ENCODE measurements at places on chromosomes 4 and X.

DNA sequence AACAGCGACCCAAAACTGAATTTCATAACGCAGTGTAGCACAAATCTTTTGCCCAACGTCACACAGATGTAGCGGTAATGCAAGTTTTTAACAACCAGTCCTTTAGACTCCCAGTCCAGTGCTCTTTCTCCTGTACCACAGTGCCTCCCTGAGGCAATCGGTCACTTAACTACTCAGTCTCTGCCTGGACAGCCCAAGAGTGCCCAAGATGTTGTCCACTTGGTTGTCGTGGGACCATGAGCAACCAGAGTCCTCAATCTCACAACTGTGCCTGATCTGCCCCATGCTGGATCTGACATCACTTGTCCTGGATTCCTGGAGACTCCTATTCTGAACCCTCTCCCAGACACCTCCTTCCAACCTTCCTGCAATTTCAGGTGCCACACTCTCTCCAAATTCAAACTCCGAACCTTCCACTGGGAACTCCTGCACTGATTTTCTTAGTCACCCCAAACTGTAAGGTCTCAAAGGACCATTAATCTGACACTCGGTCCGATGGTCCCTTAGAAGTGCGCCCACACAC is 702 bp downstream of the MMGT1 start:
- DNase-seq = no peak

GRCh38 chr4:152626790-152627189 is 53.0 kb downstream of the TMEM154 start:
- DNase-seq = no peak

DNA sequence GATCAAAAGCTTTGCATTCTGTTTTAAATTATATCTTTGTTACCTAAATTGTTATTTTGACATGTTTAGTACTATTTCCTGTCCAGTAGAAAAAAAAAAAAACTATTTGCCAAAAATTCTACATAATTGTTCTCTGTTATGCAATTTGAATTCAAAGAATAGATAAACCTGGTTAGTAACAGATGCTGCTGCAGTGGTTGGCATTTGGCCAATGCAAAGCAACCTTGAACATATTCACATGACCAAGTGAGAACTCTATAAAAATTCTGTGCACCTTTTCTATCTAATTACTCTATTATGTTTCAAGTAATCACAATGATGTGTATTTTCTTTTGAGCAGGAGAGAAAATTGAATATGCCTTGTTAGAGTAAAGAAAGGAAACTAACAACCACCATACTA is 1473.4 kb downstream of the RPA4 start:
- no peak for DNase-seq

DNA sequence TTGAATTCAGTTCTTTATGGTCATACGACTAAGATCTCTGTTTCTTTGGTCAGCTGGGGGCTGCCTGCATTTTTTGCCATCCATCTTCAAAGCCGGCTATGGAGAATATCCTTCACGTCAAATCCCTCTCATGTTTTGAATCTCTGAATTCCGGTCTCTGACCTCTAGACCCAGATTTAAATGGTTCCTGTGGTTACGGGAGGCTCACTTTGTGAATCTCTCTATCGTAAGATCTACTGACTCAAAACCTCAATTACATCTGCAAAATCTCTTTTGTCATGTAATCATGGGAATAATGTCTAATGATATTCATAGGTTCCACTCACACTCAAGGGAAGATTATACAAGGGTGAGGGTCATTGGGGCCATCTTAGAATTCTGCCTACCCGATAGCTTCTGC is 5.7 kb upstream of the MPC1L start:
- no peak for DNase-seq

- no peak for DNase-seq
These were observed 46.6 kb downstream of the TSPAN7 start for GRCh38 chrX:38607976-38608375.

- no peak for DNase-seq
These were observed 4.5 kb upstream of the CXCL9 start for GRCh38 chr4:76011700-76012387.

DNA sequence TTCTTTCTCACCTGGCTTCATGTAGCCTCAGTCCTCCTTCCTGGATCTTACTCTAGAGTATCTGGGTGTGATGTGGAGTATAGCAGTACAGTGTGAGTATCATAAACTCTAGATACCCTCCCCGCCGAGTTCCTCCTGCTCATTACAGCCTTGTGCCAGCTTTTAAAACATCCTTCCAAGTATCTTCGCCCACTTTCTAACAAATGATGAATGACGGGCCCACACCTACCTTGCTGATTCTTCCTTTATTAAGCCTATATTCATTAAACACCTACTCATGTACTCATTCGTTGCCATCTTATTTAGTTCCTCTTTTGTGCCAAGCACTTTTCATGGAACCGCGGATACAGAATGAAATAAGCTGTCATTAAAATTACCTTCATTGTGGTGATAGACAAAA is 1585.3 kb upstream of the TENM3 start:
- no peak for DNase-seq

GRCh38 chrX:153774576-153775292 is 6.1 kb upstream of the SRPK3 start:
- DNase-seq = no peak

- DNase-seq = no peak
These were observed 9.6 kb upstream of the STK32B start for GRCh38 chr4:5041699-5042098.

- DNase-seq = no peak
These were observed 20.8 kb downstream of the ENOPH1 start for GRCh38 chr4:82450966-82451755.

DNA sequence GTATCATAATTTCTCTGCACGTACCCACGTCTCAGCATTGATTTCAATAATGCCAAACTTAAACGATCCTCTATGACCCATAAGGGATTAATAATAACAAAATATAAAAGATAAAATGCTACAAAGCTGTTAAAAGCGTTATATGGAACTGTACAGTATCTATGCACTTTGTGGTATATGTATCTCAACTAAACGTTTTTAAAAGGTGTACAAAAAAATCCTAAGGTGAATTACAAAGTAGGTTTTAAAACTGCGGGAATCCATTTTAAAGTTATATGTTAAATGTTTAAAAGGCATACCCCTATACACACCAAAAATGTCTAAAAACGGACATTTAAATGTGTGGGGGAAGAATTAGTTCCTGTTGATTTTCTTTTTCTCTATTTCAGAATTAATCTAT is 860 bp downstream of the ZNF182 start:
- DNase-seq = no peak

- no peak for DNase-seq
These were observed 18.9 kb downstream of the ZBTB33 start for GRCh38 chrX:120269373-120270035.

- DNase-seq = no peak
These were observed 119.4 kb downstream of the AKAP4 start for GRCh38 chrX:50081282-50081889.

- DNase-seq = no peak
These were observed 136.0 kb downstream of the NKX6-1 start for GRCh38 chr4:84362896-84363655.

- DNase-seq = no peak
These were observed 19.6 kb upstream of the IQCM start for GRCh38 chr4:149835280-149835679.

DNA sequence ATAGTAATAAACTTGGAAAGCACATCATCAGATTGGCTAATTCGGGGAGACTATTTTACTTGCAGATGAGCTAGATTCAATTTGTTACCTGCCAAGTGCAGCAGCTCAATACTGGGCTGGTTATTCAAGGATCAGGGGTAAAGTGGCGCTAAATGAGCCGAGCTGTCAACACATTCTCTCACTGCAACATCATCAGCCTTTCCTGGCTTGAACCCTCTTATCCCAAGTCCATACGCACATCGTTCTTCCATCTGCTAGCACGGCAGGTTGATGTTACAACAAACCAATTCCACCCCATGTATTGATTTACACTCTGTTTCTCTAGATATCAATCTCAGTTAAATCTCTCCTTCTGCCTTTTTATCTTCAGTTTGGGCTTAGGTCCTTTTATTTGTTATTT is 2101.5 kb upstream of the AGA start:
- DNase-seq = no peak

GRCh38 chrX:122816288-122816687 is 367.8 kb upstream of the GRIA3 start:
- no peak for DNase-seq

DNA sequence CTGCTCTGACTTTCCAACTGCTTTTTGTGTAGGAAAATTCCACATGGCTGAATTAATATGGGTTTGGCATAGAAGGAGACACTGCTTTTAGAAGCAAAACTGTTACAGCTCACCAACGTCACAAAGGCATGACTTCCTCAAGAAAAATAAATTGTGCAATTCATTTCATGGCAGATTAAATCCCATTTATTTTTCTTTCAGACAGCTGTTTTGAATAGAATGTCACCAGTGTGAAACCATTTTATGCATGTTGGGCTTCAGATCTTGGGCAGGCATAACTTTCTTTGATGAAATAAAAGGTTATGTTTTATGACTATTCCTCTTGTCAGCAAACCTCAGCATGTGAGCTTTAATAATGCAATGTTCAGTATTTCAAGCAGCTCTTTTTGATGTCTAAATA is 542.8 kb downstream of the GALNTL6 start:
- no peak for DNase-seq

DNA sequence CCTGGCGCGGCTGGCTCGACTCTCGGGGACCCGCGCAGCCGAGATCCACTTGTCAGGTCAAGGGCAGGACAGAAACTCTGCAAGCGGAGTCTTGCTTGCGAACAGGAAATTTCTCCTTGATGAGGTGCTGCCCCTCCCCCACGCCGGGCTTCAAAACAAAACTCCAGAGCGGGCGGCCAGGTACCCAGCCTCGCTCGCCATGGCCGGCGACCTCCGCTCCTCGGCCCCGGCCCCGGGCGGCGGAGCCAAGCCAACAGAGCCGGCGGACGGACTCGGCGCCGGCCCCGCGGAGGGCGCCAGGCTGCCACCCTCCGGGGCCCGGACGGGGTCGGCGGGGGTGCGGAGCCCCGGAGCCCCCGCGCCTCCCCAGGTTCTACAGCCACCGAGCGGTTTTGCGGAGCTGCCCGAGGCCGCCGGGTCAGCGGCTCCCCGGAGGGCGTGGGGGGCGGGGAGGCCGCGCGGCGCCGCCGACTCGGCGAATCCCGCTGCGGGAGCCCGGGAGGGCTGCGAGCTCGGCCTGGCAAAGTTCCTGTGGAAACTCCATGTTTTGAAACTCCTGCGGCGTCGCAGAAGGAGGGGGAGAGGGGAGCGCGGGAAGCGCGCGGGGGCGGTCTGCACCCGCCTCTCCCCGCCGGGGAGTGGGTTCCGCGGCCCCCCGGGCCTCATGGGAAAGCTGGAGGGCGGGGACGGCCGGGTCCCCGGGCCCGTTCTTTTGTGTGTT is 11.7 kb upstream of the BCOR start:
- no peak for DNase-seq

DNA sequence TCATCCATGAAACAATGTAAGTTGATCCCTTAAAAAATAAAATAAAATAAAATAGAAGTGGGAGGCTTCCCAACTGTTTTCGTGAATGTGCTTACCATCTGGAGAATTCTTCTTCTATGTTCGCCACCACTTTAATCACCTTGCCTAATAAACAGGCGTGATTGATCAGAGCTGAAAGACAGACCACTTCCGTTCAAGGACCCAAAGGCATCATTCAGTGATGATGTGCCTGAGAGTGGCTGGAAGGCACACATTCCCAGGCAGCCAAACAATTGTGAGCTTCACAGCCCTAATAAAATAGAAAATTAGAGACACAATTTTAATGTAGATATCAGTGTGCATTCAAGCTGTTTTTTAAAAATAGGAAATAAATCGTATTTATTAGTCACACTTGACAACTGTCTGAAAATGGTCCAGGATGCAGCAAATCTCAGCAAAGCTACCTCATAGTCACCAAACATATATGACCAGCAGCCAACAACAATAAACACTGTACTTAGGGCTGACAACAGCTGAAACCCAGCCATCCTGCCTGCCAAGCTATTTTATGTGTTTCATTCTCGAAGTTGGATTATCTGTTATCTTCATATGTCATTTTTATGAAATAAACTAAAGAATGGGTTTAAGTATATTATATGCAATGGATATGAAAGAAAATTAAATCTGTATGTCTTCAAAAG is 163.2 kb upstream of the FAM9B start:
- no peak for DNase-seq

DNA sequence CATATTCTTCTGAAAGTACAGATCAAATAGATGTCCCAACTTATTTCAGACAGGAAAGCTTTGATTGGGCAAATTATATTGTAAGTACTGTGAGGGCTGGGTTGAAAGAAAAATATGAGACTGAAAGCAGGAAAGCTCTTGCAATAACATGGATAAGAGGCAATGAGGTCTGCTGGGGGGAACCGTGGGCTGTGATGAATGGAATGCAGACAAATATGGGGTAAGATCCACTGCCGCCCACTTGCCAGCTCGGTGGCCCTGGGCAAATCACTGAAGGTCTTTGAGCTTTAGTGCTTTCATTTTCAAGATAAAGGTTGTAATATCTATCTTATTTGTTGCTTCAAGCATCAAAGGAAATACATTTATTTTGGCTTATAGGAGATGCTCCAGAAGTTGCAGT is 51.0 kb downstream of the AGA start:
- DNase-seq = no peak

GRCh38 chr4:185259719-185260118 is 50.3 kb downstream of the SNX25 start:
- no peak for DNase-seq

DNA sequence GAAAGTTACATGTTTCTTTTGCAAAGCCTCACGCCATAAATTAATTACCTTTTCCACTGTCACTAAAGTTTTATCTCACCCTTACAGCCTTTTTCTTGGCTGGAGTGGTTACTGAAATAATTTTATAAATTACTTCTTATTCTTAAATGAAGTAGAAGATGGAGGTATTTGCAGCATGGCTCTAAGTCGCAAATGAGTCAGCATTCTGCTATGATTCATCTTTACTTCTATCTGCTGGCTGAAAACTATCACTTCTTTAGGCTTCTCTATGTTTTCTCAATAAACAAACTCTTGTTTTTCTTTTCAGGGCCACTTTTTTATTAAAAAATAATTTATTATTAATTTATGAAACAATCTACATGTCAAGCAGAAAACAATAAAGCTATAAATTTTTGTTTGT is 210.2 kb upstream of the GYPA start:
- DNase-seq = no peak

DNA sequence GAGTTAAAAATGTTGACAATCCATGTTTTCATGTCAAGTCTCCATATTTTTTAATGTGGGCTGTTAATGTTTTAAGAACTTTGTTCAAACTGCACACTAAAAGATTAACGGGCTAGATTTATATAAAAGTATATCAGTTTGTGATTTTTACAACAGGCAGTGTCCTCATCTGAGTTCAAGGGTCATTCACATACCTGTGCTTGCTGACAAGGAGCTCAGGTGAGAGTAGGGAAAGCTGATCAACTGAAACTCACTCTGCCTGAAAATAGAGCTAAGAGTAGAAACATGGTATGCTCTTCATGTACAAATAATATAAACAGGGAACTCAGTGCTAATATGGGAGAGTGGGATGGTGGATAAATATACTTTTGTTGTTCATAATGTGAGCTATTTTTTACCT is 102.3 kb upstream of the DKK2 start:
- DNase-seq = no peak

DNA sequence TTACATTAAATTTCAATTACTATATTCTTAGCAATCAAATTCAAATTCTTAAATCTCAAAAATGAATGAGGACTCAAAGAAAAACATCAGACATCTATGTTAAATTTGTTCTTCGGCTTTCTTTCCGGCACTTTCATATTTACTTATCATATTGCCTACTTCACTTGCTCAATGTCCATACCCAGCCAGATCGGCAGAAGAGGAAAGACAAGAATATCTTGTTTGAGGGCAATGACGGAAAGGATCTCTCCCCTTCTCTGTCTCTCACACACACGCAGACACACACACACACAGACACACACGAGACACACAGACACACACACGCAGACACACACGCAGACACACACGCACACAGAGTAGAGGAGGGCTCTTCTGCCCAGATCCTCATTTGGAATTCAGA is 13.2 kb upstream of the IRF2 start:
- no peak for DNase-seq
